SJSA1 (cell line): ENCODE measurements at places on chromosomes 2 and 18. TPM values are rescaled to one million over a fixed set of nuclear protein-coding genes. Genes with fewer than 3 reads are reported as not detected.

GRCh38 chr2:223654384-223654915 is 52.3 kb upstream of the SCG2 start:
- DNase-seq: no peak

GRCh38 chr2:227860221-227860641 is 11.2 kb upstream of the DAW1 start:
- DNase-seq: no peak

GRCh38 chr2:174166261-174166660 is 82.1 kb downstream of the OLA1 start:
- DNase-seq: no peak

GRCh38 chr18:3151399-3152264 is 68.1 kb downstream of the MYOM1 start:
- DNase-seq: peak; percentile 27

- DNase-seq: no peak
Measured at GRCh38 chr2:41791523-41791922, 256.3 kb upstream of the PKDCC start.

DNA sequence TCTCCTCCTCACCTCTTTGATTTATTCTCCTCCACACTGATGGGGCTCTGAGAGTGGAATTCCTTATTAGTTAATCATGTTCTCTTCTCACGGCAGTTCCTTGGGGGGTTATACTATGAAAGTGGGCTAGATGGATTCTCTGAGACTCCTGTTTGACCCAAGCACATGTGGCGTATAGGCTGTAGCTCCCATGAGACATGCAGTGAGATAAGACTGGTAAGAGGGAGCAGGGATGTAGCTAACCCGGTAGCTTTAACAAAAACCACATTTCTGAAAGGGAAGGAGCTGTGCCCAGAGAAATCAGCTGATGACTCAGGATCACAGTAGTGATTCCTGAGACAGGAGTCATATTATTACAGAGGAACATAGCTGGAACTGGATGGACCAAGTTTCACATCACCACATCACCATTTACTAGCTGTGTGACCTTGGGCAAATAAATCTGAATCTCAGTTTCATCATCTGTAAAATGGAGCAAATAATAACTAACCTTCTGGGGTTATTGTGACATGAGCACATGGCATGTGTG is 82.9 kb downstream of the CRIM1 start:
- DNase-seq: peak; percentile 93

DNA sequence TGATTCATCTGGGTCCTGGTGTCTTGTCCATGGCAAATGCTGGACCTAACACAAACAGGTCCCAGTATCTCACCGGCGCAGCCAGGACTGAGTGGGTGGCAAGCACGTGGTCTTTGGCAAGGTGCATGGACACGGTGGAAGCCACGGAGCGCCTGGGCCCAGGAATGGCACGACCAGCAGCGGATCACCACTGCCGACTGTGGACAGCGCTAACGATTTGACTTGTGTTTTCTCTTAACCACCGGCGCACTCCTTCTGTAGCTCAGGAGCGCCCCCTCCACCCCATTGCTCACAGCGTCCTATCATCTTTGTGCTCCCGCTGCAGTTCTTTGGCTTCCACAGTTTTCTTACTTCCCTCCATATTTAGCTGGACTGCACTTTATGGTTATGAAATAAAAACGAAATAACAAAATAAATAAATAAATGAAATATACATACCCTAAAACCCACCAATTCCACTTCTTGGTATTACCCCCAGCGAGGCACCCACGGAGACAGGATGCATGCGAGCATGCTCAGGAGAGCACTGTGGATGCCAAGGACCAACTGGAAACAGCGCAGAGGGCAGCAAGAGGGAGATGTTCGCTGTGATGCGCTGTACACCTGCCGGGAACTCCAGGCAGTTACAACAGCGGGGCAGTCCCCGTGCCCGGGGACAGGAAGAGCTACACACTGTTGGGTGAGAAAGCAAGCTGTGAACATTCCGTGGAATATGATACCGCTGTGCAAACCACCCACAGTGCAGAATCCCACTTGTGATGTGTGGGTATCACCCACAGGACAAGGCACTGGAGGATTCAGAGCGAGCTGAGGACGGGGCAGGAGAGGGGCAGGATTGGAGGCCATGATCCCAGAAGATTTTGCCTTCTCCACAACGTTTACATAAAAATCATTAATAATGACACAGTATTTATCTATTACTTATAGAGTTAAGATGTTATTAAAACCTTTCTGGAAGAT is 7.0 kb upstream of the CIDEA start:
- DNase-seq: no peak

DNA sequence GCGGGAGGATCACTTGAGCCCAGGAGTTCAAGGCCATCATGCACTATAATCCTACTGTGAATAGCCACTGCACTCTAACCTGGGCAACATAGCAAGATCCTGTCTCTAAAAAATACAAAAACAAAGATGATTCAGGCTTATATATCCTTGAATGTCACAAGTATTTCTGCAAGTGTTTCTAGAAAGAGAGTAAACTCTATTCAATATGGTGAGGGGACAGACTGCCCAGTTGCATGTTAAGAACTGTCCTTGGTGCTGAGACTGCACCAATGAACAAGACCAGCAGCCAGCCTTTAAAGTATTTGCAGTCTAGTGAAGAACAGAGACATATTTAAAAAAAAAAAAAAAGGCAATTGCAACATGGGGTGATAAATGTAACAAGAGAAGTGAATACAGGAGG is 16.4 kb downstream of the MAP3K19 start:
- DNase-seq: no peak

GRCh38 chr2:241390301-241391206 is 34.5 kb downstream of the FARP2 start:
- DNase-seq: no peak

- DNase-seq: no peak
Measured at GRCh38 chr2:221705185-221705877, 133.2 kb upstream of the EPHA4 start.

- no peak for DNase-seq
Measured at GRCh38 chr18:63168287-63168686, 151.3 kb downstream of the BCL2 start.

DNA sequence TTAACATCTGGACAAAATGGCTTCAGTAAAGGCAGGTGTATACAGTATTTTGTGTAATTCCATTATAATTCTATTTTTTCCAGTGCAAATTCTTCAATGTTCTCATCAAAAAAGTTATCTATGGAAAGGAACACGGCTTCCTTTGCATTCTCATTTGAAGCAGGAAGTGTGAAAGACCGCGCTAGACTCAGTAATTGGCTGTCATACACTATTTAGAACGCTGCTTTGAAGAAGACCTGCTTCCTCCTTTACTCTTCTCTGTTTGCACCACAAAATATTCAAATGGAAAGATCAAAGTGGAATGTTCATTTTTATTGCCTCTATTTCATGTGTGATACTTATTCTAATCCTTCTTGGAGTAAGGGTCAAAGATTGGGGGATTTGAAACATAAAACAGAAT is 883.7 kb downstream of the TSN start:
- DNase-seq: no peak

- no peak for DNase-seq
Measured at GRCh38 chr2:183996825-183997793, 601.2 kb upstream of the ZNF804A start.

DNA sequence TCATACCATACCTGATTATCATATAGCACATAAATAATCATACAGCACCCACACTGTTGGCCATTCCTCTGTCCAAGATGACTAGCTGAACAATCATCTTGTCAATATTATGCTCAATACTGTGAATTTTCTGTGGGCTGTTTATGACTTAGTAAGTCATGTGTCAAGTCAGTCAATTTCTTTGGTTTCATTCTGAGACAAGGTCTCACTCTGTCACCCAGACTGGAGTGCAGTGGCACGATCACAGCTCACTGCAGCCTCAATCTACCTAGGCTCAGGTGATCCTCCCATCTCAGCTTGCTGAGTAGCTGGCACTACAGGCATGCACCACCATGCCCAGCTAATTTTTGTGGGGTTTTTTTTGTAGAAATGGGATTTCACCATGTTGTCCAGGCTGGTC is 5.7 kb downstream of the MCM6 start:
- DNase-seq: no peak

GRCh38 chr2:205688417-205689200 is 6.3 kb downstream of the NRP2 start:
- DNase-seq: no peak

DNA sequence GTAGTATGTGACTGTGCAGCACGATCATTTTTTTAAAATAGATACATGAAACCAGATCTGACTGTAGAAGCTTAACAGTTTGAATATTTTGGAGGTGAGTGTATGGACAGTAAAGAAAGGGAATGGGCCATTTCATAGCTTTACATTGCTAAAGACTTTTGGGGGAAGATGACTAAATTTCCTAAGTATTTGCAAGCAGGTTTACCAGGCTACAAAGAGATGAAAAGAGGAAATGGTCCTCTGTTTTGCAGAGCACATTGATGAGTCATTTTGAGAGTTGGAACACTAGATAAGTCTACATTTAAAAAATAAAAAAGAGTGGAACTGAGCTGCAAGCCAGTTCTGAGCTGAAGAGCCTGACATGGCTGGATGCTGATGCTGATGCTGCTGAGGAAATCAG is 115.7 kb upstream of the LRATD1 start:
- no peak for DNase-seq

DNA sequence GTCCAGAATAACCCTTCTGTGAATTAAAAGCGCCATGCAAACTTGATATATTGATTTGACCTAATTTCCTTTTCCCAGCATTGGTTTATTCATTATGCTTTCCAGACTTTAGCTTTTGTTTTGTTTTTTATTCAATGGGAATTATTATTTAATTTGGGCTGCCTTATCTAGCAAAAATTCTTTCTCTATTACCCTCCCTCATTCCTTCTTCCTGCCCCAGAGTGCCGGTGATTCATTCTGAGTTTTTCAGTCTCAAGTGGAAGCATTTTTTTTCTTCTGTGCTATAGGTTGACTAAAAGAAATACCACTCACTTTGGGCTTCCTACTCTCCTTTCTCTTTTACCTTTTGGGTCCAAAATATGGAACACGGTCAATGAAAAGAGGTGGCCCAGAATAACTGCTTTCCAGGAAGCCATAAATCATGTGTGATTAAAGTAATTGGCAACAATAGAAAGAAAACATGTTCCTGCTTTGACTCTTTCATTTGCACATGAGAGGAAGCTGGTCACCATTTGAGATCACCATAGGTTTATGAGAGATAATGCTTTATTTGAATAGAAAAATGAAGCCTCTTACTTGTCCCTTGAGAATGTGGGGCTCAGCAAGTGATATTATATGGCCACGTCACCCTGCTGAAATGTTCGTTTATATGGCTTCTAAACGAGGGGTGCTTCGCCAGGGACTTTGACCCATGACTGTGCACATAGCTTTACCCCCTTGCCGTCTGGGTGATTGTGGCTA is 422.8 kb upstream of the ZEB2 start:
- peak; percentile 53 for DNase-seq

DNA sequence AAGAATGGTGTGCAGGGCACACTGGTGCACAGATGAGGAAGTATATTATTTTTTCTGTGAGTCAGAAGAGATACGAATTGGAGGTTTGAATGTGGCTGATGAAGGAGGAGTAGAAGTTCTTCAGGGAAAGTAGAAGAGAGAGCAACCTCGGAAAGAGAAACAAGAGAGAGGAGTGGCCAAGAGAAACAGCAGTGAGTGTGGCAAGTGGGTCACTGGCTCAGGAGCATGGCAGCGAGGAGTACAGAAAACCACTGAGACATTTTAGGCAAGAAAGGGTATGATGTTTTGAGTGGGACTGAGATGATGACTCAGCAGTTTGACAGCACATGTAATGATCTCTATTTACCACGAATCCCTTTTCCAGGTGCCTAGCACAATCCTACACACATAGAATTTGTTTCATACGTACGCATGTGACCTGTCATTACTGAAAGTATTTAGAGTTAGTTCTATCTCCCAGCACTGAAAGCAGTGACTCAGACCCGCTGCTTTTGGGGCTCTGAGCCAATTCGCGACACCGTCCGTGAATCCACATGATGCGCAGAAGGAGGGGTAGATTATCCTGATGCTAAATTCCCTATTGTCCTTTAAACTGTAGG is 915.4 kb downstream of the DCDC2C start:
- DNase-seq: no peak

DNA sequence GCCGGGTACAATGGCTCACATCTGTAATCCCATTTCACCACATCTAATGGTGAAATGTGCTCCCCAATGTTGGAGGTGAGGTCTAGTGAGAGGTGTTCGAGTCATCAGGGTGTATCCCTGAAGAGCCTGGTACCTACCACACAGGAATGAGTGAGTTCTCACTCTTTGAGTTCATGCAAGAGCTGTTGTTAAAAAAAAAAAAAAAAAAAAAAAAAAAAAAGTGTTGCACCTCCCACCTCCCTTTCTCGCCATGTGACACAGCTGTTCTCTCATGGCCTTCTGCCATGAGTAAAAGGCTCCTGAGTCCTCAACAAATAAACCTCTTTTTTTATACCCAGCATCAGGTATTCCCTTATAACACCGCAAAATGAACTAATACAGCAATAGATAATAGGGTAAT is 106.3 kb downstream of the C2orf74 start:
- DNase-seq: no peak

DNA sequence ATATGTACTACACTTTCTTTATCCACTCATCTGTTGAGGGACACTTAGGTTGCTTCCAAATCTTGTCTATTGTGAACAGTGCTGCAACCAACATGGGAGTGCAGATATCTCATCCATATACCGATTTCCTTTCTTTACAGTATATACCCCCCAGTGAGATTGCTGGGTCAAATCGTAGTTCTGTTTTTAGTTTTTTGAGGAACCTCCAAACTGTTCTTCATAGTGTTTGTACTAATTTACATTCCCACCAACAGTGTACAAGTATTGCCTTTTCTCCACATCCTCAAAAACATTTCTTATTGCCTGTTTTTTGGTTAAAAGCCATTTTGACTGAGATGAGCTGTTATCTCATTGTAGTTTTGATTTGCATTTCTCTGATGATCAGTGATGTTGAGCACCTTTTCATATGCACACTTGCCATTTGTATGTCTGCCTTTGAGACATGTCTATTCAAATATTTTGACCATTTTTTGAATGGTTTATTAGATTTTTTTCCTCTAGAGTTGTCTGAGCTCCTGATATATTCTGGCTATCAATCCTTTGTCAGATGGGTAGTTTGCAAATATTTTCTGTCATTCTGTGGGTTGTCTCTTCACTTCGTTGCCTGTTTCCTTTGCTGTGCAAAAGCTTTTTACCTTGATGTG is 12.2 kb downstream of the PLEK start:
- no peak for DNase-seq

GRCh38 chr2:164992818-164993217 is 37.5 kb upstream of the SLC38A11 start:
- peak; percentile 73 for DNase-seq

GRCh38 chr18:31230495-31230894 is 67.8 kb upstream of the DSC1 start:
- peak; percentile 41 for DNase-seq

Gene NAPG
- total RNA-seq: 56.7 and 62.4 TPM in 2 replicates

Gene CEBPZOS
- total RNA-seq: 30.8 and 32.6 TPM in 2 replicates

Gene RAB27B
- total RNA-seq: 0.88 and 1.1 TPM in 2 replicates

Gene TCF23
- not detected in 2 replicates for total RNA-seq

Gene ALK
- not detected in 2 replicates for total RNA-seq

Gene ANKAR
- total RNA-seq: 0.44 and 7.1 TPM in 2 replicates

Gene FBXO15
- total RNA-seq: 0.63 TPM in 1 of 2 replicates, not detected in the other

Gene RIT2
- not detected in 2 replicates for total RNA-seq

Gene GALNT5
- total RNA-seq: 1.7 and 2.7 TPM in 2 replicates

Gene TM4SF20
- not detected in 2 replicates for total RNA-seq

Gene EML6
- total RNA-seq: 1.3 TPM in 1 of 2 replicates, not detected in the other

Gene MAPRE3
- total RNA-seq: 0.50 and 3.3 TPM in 2 replicates

Gene PGAP1
- total RNA-seq: 4.4 and 4.6 TPM in 2 replicates

Gene ZNF385B
- total RNA-seq: not detected in 2 replicates

Gene CNGA3
- total RNA-seq: not detected in 2 replicates

Gene RAPH1
- 15.4 and 45.7 TPM in 2 replicates for total RNA-seq

Gene CYP26B1
- total RNA-seq: 0.03 TPM in 1 of 2 replicates, not detected in the other

Gene UPP2
- not detected in 2 replicates for total RNA-seq

Gene TRIM43
- total RNA-seq: not detected in 2 replicates

Gene SLC9A4
- total RNA-seq: not detected in 2 replicates
